ENCODE measurements at places on chromosomes 7 and 10. TPM values are rescaled to one million over a fixed set of nuclear protein-coding genes. Genes with fewer than 3 reads are reported as not detected.
A peak's percentile ranks its signal among the peaks of the same experiment; 100 is the strongest.

- H3K27me3 ChIP-seq: no peaks in the 10 kb centered on the region
- no peaks in the 10 kb centered on the region for H3K4me1 ChIP-seq
- no peak for DNase-seq
- H3K27ac ChIP-seq: no peak overlapping the region
- H3K4me3 ChIP-seq: no peak overlapping the region
Measured at GRCh38 chr7:85111761-85112160, 75.1 kb downstream of the SEMA3D start.

- peaks cover 4% of the 10 kb centered on the region for H3K4me1 ChIP-seq
- no peak overlapping the region for H3K4me3 ChIP-seq
- H3K27ac ChIP-seq: no peak overlapping the region
Measured at GRCh38 chr10:96708456-96708855, 11.9 kb downstream of the PIK3AP1 start.

DNA sequence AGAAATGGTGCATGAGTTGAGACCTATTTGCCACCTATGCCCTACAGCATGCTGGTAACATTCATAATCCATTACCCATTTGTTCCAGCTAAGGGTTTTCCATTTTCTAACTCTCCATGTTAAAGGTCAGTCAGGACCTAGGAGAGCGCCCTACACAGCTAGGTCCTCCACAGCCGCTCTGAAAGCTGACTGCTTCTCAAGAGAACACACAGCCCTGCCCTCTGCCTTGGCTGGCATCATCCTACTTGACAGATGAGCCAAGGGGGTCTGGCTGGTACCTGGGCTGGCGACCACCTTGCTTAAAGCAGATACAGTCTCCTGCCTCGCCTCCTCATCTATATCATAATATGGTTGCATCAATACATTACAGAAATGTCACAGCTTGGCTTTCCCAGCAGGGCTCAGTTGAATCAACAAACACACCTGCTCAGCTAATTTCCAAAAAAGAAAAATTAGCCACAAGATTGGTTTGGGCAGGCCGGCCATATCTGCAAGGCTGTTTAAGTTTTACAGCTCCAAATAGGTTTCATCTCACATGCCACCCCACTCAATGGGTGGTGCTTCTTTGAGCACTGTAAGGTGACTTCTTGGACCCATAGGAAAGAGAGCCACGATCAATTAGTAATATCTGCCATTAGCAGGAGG lies 17.3 kb downstream of the TLL2 start:
- H3K27me3 ChIP-seq: peaks cover 11% of the 10 kb centered on the region
- DNase-seq: no peak
- no peak overlapping the region for H3K4me3 ChIP-seq
- no peaks in the 10 kb centered on the region for H3K36me3 ChIP-seq

DNA sequence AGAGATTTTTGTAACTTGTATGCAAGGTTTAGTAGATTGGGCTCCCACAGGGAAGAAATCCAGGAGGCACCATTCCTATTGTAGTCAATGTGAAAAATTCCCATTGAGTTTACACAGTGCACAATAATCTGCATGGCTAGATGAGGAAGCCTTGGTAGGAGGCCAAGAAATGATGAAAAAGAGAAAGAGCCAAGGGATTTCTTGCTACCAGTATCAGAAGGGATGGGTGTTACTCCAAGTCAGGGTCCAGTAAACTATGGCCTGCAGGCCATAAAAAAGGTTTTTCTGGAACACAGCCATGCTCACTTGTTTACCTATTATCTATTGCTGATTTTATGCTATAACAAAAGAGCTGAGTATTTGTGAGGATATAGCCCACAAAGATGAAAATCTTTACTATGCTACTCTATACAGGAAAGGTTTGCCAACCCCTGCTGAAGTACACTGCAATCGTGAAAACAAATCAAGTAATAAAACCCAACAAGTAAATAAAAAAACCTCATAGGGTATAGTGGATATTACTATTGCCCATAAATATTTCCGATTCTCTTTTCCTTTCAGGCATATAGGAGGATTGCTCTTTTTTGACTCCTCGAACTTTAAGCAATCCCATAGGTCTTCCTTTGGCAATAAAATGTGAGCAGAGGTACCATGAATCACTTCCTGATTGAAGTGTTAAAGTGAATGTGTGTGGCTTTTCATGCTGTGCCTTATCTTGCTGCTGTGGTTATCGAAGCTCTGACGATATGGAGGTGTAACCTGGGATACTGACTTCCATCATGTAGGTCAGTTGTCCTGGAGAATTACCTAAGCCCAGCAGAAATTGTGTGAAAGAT lies 256.3 kb upstream of the MAGI2 start:
- no peak overlapping the region for H3K27ac ChIP-seq
- no peaks in the 10 kb centered on the region for H3K4me1 ChIP-seq
- no peaks in the 10 kb centered on the region for H3K36me3 ChIP-seq
- H3K27me3 ChIP-seq: no peaks in the 10 kb centered on the region
- DNase-seq: no peak

GRCh38 chr7:70419526-70420380 lies 712.2 kb upstream of the GALNT17 start:
- H3K4me1 ChIP-seq: no peaks in the 10 kb centered on the region
- no peak overlapping the region for H3K27ac ChIP-seq
- DNase-seq: no peak
- peaks cover 4% of the 10 kb centered on the region for H3K27me3 ChIP-seq

Gene ASB15
- not detected for total RNA-seq

- peaks cover 3% of the 10 kb centered on the region for H3K27me3 ChIP-seq
- no peak overlapping the region for H3K27ac ChIP-seq
- no peak overlapping the region for H3K4me3 ChIP-seq
- no peak for DNase-seq
- H3K36me3 ChIP-seq: no peaks in the 10 kb centered on the region
Measured at GRCh38 chr10:33716501-33717267, 382.2 kb upstream of the NRP1 start.

GRCh38 chr10:6659451-6659850 lies 79.4 kb upstream of the PRKCQ start:
- no peak overlapping the region for H3K4me3 ChIP-seq
- peaks cover 1% of the 10 kb centered on the region for H3K36me3 ChIP-seq
- peaks cover 3% of the 10 kb centered on the region for H3K27me3 ChIP-seq
- peaks cover 10% of the 10 kb centered on the region for H3K4me1 ChIP-seq
- H3K27ac ChIP-seq: no peak overlapping the region

DNA sequence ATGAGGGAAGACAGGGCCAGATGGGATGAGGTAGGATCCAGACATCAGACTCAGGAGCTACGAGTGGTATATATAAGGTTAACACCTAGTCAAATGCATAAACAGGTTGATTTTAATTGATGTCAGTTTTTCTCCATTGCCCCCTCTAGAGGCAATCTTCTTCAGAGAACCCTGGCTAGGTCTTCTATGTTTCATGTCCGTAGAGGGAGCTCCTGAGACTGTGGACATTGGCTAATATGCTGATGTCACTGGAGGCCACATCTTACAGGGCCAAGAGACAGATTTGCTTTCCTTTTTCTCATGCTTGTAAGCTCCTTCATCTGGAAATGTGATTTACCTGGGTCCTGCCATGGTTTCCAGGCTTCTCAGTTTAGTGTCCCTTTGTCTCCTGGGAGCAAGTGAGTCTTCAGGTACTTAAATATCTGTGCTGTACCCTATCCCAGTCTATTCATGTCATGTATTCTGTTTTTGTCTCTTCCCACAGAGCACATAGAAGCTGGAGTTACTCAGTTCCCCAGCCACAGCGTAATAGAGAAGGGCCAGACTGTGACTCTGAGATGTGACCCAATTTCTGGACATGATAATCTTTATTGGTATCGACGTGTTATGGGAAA lies 161.6 kb upstream of the PRSS1 start:
- DNase-seq: no peak
- H3K4me3 ChIP-seq: peak overlapping the region; percentile 45
- H3K4me1 ChIP-seq: peaks cover 8% of the 10 kb centered on the region

Gene TAS2R41
- not detected for total RNA-seq

DNA sequence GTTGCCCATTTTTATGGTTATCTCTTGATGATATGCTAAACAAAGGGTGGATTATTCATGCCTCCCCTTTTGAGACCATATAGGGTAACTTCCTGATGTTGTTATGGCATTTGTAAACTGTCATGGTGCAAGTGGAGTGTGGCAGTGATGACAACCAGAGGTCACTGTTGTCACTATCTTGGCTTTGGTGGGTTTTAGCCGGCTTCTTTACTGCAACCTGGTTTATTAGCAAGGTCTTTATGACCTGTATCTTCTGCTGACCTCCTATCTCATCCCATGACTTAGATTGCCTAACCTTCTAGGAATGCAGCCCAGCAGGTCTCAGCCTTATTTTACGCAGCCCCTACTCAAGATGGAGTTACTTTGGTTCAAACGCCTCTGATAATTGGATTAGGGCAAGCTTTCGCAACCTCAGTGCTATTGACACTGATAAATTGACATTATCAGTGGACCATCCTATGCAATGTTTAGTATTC lies 36.9 kb downstream of the BAG3 start:
- H3K36me3 ChIP-seq: no peaks in the 10 kb centered on the region
- no peak for DNase-seq
- H3K4me1 ChIP-seq: peaks cover 16% of the 10 kb centered on the region
- H3K27ac ChIP-seq: no peak overlapping the region

- peaks cover 20% of the 10 kb centered on the region for H3K4me1 ChIP-seq
- no peak overlapping the region for H3K27ac ChIP-seq
- no peak overlapping the region for H3K4me3 ChIP-seq
- DNase-seq: no peak
Measured at GRCh38 chr7:141660259-141660658, 41.7 kb downstream of the DENND11 start.

Gene DOCK1
- total RNA-seq: 0.14 TPM

DNA sequence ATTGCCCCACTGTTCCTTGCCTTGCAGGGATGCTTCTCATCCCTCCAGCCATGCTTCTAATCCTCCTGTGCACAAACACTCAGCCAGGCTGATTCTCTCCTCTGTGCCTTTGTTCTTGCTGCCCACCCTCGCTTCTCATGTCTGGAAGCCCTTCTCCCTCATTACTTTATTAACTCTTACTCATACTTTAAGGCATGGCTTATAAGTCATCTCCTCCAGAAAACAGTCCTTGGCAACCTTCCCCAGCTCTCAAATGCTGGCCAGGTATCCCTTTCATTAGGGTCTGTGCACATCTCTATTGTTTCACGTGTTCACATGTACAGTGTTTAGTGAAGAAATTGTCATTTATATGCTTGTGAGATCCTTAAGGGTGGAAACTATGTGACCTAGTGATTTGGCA lies 62.9 kb downstream of the ITGB8 start:
- no peaks in the 10 kb centered on the region for H3K4me1 ChIP-seq
- H3K27me3 ChIP-seq: peaks cover 3% of the 10 kb centered on the region
- DNase-seq: no peak
- no peak overlapping the region for H3K4me3 ChIP-seq

DNA sequence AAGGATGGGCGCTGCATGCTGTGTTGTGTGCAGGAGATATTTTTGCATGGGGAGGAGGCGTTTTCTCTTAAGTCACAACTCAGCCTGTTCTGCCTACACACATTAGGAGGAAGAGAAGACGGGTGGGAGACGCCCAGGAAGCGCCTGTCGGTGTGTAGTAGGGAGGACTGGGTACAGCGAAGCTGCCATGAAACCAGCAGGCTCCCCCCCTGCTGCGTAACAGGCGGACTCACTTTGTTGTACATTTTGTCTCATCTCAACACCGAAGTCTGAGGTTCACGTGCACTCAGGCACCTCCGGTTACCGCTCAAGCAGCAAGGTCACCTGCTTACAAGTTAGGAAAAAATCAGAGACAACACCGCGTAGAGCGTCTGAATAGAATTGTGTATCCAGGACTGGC lies 56.3 kb downstream of the CRTAC1 start:
- peaks cover 63% of the 10 kb centered on the region for H3K27me3 ChIP-seq
- H3K27ac ChIP-seq: no peak overlapping the region
- no peaks in the 10 kb centered on the region for H3K4me1 ChIP-seq
